ENCODE measurements at places on chromosomes 16 and 17. TPM values are rescaled to one million over a fixed set of nuclear protein-coding genes. Genes with fewer than 3 reads are reported as not detected.

DNA sequence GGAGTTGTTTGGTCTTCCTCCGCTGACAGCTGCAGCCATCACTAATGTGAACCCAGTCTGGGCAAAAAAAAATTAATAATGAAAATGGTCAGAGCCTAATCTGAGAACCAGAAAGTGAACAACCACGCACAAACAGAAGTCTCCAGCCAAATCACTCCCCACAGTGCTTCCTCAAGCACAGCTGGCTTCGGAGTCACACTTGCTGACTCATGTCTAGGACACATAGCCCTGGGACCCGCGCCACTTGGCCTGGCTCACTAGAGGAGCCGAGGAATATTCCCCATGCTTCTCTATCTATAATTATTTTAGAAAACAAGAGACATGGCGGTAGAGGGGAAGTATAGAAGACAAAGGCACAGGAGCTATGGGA lies 109.1 kb downstream of the ZFHX3 start:
- DNase-seq = no peak

- DNase-seq = no peak
Measured at GRCh38 chr17:48100160-48100559, 1.1 kb downstream of the CBX1 start.

DNA sequence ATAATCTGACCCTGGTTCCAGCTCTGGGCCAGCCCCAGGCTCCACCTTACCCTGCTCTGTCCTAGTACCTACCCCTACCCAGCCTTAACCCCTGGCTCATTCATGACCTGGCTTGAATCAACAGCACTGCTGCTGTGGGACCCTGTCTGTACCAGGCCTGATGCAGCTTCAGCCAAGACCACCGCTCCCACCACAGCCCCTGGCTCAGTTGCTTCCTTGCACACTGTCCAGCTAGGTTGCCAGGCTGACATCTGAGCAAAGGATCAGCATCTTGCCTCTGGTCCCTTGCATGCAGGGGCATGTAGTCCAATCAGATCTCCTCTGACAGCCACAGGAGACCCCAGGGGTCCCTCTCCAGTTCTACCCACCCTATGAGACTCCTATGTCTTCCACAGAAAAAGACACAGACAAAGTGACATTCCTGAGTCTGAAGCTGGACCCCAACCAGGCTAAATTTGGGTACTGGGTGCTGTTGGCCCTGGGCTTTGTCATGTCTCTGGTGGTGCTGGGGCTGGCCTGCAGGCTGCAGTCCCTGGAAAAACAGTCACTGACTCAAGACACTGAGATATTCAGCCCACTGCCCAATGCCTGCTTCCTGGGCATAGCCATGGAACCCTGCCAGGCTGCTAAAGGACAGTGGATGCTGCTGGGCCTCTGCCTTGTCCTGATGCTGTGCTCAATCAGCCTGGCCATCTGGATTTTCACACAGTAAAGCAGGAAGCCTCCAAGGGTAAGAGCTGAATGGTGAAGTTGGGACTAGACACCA lies 3.9 kb upstream of the KCNH6 start:
- no peak for DNase-seq

DNA sequence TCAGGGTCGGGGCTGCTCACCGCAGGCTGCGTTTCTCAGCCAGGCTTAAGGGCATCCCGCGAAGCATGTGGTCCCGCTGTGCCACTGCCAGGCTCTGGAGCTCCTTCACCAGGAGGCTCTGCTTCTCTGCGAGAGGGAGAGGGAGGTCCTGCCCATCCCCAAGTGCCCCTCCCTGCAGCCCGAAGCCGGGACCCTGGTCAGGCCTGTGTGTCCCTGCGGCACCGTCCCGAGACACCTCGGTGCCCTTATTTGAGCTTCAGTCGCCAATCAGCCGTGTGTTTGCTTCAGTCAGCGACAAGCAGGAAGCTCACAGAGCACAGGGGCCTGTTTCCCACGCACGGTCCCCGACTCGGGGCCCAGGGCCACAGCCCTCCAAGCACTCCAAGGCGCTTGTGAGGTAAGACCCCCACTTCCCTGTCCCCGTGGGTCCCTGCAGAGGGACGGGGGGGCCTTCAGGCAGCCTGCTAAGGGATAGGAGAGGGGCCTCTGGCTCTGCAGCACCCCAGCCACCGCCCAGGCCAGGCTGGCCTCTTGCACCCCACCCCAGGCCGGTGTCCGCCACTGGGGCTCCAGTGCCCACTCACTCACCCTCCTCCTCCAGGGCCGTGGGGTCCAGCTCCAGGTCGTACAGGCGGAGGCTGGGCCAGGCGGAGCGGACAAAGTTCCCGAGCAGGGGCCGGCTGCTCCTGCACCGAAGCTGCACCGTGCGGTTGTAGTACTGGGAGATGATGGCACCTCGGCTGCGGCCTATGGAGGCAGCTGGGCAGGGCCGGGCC lies 3.2 kb downstream of the TMC6 start:
- DNase-seq = no peak

DNA sequence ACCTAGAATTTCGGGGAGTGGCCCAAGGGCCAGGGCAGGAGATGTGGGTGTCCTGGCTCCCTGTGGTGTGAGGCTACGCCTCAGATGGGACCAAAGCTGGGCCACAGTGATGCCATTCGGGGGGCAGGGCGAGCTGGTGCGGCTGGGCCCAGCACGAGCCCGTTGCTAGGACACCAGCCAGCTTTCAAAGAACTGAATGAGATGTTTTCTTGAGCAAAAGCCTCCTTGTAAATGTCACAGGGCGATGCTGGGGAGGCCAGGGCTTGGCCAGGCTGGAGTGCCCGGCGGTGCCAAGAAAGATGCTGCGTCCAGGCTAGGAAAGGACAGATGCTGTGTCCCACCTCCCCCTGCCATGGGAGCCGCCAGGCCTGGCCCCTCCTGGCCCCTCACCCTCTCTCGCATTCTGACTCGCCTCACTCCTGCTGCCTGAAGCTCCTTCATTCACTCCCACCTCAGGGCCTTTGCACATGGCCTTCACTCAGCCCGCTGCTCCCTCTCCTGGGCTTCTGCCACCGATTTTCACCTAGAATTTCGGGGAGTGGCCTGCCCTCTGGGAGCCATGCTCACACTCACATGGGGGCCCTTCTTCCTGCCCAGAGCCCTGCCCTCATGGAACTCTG lies 39.1 kb downstream of the CPNE2 start:
- DNase-seq = no peak

DNA sequence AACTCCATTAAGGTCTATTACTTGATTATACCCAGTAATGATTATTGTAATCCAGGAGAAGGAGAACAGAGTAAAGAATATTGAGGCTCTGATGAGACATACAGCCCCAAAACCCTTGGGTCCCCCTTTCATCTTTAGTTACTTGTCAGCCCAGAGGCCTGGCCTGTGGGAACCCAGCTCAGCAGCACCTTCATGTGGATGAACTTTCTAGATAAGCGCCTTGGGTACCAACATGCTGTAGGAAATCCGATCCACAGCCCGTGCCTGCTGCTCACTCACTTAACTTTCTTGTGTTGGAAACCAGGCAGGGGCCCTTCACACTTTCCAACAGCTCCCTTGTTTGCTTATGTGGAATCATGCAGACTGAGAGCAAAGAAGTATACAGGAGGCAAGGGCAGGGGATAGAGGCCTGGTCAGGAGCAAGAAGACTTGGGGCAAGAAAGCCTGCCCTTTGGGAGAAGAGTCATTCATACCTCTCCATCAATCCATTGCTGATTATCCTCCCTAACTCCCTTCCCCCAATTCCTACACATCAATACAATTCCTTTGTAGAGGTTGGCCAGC lies 64.0 kb upstream of the SOX9 start:
- DNase-seq = peak; percentile 41

GRCh38 chr17:45127548-45128300 lies 4.6 kb downstream of the PLCD3 start:
- DNase-seq = peak; percentile 74

GRCh38 chr17:9768381-9768934 lies 22.9 kb downstream of the DHRS7C start:
- DNase-seq = no peak

DNA sequence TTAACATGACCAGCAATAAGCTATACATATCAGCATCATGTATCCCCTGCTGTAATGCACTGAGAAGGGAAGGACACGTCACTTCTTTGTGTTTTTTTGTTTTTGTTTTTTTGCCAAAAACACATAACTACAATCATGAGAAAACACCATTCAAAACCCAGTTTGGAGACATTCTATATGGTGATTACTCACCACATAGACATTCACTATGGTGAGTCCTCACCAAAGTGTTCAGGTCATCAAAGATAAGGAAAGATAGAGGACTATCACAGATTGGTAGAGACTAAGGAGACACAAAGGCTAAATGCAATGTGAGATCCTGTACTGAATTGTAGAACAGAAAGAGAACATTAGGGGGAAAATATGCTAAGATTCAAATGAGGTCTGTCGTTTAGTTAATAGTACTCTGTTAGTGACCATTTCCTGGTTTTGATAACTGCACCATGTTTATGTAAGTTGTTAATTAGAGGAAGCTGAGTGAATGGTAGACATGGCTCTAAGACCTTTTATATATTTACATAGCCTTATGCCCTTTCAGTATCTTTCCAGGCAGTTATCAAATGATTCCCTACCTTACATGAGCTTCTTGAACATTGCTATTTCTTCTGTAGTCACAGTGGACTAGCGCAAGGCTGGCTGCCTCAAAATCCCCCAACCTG lies 46.6 kb downstream of the PIK3R5 start:
- DNase-seq = no peak

GRCh38 chr16:84463221-84463620 lies 41.2 kb downstream of the MEAK7 start:
- DNase-seq = peak; percentile 17

DNA sequence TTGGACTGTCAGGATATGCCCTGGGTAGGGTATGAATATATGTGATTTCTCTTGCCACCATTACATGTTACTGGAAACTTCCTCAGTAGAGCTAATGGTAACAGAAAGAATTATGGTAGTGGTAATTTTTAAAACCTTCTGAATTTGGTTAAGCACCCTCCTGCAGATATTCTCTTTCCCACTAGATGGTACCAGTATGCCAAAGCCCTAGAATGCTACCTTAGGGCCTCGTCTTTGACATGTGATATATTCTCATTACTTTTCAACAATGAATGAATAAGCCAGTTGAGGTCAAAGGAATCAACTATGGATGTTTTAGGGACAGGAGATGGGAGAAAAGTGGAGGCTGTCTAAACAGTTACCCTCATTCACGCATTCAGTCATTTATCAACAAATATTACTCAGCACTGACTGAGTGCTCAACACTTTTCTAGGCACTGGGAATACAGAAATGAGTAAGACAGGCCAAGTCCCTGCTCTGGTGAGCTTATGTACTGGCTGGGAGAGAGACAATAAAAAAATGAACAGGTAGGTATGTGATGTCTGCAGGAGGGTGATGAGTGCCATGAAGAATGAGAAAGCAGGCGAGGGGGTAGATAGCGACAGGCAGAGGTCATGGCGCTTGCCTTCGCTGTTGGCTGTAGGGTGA lies 14.7 kb downstream of the CDH13 start:
- no peak for DNase-seq

GRCh38 chr16:26567356-26567755 lies 499.4 kb upstream of the C16orf82 start:
- DNase-seq = no peak

GRCh38 chr17:82687871-82688270 lies 10.6 kb downstream of the RAB40B start:
- DNase-seq = no peak

DNA sequence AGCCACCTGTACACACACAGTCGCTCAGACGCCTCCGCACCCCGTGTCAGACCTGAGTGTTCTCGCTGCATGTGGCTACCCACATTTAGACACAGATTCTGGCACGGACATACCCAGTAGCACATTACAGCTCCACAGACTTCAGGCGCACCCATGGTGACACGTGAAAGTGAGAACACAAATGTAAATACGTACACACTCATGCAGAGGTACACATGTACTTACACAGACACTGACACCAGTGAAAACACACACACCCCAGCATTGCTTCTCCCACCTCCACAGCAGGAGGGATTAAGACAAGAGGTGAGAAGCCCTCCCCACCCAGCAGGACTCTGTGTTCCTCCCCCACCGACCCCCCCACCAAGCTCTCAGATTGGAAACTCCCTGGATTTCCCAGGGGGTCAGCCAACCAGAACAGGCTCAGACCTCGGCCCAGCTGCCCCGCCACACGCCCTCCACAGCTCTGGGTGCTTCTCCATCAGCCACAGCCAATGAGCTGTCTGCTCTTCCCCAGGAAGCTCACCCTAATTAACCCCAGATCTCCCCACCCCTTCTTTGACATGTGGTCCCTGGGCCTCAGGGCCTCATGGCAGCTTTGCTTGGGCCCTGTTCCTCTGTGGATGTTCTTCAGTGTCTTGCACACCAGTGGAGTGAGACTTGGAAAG lies 5.3 kb upstream of the FOXN1 start:
- no peak for DNase-seq

GRCh38 chr17:58918072-58918471 lies 162.4 kb downstream of the PPM1E start:
- no peak for DNase-seq

GRCh38 chr17:10417431-10417830 lies 4.3 kb downstream of the MYH8 start:
- DNase-seq = no peak

GRCh38 chr16:17318238-17318637 lies 152.5 kb downstream of the XYLT1 start:
- no peak for DNase-seq

DNA sequence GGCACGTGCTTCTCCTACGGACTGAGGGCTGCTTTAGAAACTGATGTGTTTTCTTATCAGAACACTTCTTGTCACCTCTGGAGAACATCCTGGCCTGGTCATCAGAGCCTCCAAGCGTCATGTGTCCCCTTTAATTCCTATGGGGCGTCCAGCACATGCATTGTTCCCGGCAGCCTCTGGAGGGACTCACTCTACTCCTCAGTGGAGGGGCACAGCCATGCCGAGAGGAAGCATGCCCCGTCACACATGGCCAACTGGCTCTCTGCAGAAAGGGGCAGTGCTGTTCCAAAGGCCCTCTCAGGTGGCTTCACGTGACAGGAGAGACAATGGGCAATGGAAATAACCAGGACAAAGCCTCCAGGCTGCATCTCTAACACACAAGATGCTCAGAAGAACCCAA lies 31.8 kb downstream of the CDRT15L2 start:
- DNase-seq = peak; percentile 55

- no peak for DNase-seq
Measured at GRCh38 chr17:61376931-61377838, 22.5 kb upstream of the TBX2 start.

GRCh38 chr17:59027750-59028149 lies 78.9 kb downstream of the TRIM37 start:
- DNase-seq = no peak

- no peak for DNase-seq
Measured at GRCh38 chr17:47918006-47918405, 22.0 kb downstream of the SP2 start.

GRCh38 chr17:79075861-79076406 lies 1.3 kb downstream of the ENGASE start:
- no peak for DNase-seq

The CENPV gene
- total RNA-seq = 200 TPM

The ARL5C gene
- not detected for total RNA-seq

The CNGB1 gene
- total RNA-seq = not detected

The DRC7 gene
- not detected for total RNA-seq

The UMOD gene
- not detected for total RNA-seq
